Fibroblast of villous mesenchyme (primary cell): ENCODE measurements at places on chromosomes 7 and 10. TPM values are rescaled to one million over a fixed set of nuclear protein-coding genes. Genes with fewer than 3 reads are reported as not detected.

The OR13A1 gene
- not detected in 2 replicates for total RNA-seq

The FAM25G gene
- total RNA-seq, result not detected in 2 replicates

The PDE6C gene
- total RNA-seq, result not detected in 2 replicates

The OPN1SW gene
- total RNA-seq, result not detected in 2 replicates

The CDC14C gene
- total RNA-seq, result under 0.01 TPM in 1 of 2 replicates, not detected in the other

The TRIM4 gene
- 17.7 and 27.2 TPM in 2 replicates for total RNA-seq

The CCZ1 gene
- 71.2 and 73.1 TPM in 2 replicates for total RNA-seq

The LRRD1 gene
- total RNA-seq, result under 0.01 TPM in 1 of 2 replicates, not detected in the other

The NPC1L1 gene
- total RNA-seq, result not detected in 2 replicates

The LHFPL3 gene
- not detected in 2 replicates for total RNA-seq

The UBN2 gene
- total RNA-seq, result 5.8 and 6.5 TPM in 2 replicates
